Stimulated activated CD8-positive, alpha-beta memory T cell treated with anti-CD3 and anti-CD28 coated beads, Interleukin-15, amount 100 ng/mL, for 1 hour (primary cell): ENCODE measurements at places on chromosomes 13 and 19.

DNA sequence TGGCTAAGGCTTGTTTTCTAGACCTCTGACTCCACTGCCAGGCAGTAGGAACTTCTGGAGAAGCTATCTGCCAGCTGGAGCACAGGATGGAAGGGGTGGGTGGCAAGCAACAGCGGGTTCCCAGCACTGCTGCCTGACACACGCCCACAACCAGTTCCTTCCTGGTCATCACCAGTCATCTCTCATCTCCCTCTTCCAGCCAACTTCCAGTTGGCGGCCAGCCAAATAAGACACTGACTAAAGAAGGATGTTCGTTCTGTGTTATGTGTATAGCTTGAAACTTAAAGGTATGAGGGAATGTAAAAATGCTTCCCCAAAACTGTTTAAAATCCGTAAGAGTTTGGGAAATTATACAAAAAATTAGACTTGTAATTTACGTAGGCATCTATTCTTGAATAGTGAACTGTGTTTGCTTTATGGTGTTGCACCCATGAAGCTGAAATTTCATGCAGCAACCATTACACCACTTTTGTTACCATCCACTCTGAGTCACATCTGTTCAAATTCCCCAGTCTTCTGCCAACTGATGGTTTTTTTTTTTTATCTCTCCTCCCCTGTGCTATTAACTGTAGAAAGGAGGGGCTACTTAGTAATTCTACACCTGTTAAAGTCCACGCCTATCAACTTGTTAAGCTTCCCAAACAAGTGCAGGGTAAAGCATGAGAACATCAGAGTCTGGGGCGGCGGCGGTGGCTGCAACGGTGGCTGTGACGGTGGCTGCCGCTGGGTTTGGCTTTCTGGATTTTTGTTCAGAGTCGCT, 86.2 kb upstream of the FRY start:
- no peak for DNase-seq

GRCh38 chr19:17116996-17117702, 41.6 kb downstream of the MYO9B start:
- no peak for DNase-seq

DNA sequence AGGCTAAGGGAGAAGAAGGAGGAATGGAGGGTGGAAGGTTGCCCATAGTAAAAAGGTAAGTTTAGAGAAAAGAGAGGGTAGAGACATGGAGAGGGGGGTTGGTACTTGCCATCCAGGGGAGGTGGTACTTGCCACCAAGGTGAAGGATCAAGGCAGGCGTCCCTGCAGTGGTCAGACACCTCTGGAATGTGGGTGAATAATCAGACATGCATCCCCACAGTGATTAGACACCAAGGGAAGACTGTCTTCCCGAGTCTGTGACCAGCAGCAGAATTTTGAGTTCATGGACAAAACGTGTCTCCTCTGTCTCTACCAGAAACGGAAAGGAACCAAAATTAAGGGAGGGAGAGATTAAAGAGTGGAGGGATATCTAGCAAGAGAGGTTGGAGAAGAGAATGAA, 27.1 kb upstream of the IGFL1 start:
- no peak for DNase-seq

- no peak for DNase-seq
These were observed 4.7 kb downstream of the TEX30 start for GRCh38 chr13:102768909-102769308.
